ENCODE measurements at places on chromosomes 2 and 18.

DNA sequence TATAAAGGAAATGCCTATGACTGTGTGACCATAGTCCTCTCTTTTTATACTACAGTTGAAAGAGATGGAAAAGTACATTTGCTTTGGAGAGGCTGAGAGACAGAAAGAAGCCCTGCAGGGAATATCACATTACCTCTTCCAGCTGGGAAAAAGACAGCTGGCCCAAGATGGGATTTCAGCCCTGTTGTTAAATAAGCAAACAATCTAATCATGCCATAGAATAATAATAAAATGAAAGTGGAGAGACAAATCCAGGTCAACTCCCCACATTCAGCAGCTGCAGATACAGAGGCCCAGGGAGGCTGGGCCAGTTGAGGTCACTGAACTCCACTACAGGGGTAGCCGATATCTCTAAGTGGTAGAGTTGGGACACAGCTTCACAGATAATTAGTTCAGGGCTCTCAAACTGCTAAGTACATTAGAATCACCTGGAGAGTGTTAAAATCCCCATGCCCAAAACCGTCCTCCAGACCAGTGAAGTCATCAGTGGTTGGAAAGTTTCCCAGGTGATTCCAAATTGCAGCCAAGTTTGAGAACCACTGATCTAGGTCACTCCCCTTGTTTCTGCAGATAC is 81.9 kb downstream of the MOGAT1 start:
- no peak for DNase-seq

DNA sequence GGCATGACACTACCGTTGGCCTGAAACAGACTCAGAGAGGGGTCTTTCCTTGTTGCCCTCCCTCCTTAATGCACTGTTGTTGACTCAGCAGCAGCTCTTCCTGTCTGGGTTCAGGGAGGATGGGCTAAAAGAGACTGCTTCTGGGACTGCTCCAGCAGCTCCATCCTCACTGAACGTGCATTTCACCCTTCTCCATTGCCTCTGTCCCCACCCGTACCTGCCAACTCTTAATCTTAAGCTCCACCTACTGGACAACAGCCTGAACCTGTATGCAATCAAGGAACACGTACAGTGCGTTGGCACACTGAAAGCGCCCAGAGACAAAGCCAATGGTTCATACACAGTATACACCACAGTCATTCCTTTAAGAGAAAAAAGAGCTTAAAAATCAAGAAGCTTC is 230.8 kb upstream of the RAB6C start:
- no peak for DNase-seq

GRCh38 chr2:133667085-133667484 is 98.8 kb upstream of the NCKAP5 start:
- no peak for DNase-seq

- DNase-seq: no peak
Observed at GRCh38 chr2:11710210-11710609, 36.2 kb upstream of the LPIN1 start.

DNA sequence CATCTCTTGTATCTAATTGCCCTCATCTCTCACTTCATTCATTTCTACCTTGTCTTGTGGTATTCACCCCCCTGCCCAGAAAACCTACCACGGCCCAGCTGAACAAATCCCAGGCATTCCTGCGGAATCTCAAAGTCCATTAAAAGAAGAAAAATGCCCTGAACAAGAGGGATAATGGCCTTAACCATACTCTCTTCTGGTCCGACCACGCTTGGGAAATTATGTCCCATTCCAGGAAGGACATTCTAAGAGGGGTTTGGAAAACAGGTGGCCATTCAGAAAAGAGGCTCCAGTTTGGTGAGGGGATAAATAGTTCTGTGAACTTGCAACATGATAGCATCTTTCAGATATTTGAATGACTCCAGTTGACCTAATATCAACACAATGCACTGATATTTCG is 349.9 kb upstream of the ZNF521 start:
- no peak for DNase-seq

DNA sequence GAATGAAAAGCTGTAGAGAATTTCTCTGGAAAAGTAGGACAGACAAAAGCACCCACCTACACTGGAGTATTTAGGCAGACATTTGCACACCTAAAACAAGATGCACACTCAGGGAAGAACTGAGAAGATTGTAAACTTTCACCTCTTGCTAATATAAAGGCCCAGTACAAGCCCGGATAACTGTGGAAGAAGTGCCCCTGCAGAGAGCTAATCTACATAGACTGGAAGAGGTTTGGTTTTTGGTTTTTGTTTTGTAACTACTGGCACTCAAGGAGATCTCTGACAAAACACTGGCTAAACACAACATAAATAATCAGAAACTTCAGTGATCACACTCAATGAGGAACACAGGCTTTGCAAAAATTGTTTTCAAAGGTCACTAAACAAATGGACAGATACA is 782.2 kb upstream of the SLC8A1 start:
- no peak for DNase-seq

DNA sequence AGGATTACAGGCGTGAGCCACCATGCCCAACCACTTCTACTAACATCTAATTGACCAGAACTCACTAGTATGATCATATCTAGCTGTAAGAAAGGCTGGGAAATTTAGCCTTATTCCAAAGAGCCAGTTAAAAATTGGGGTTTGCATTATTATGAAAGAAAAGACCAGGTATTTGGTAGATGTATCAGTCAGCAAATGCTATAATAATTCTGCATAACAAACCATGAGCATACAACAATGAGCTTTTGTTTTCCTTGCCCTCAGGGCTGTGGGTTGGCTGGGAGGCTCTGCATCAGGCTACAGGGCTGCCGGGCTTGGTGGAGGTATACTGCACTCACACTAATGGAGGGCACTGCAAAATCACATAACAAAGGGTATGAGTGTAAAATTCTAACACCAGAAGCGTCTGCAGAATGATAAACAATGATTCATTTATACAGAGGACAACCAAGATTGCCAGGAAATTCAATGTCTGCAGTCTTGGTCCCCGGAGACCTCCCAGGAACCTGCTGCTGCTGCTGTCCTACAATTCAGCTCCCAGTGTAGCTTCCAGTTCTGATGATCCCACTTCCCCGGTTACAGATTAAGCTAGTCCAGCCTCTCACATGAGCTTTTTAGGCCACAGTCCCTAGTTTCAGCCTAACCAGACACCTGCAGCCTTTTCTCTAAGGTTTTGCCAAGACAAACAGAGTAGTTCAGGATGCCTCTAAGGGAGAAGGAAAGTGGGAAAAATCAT is 32.2 kb upstream of the ST3GAL5 start:
- DNase-seq: no peak

DNA sequence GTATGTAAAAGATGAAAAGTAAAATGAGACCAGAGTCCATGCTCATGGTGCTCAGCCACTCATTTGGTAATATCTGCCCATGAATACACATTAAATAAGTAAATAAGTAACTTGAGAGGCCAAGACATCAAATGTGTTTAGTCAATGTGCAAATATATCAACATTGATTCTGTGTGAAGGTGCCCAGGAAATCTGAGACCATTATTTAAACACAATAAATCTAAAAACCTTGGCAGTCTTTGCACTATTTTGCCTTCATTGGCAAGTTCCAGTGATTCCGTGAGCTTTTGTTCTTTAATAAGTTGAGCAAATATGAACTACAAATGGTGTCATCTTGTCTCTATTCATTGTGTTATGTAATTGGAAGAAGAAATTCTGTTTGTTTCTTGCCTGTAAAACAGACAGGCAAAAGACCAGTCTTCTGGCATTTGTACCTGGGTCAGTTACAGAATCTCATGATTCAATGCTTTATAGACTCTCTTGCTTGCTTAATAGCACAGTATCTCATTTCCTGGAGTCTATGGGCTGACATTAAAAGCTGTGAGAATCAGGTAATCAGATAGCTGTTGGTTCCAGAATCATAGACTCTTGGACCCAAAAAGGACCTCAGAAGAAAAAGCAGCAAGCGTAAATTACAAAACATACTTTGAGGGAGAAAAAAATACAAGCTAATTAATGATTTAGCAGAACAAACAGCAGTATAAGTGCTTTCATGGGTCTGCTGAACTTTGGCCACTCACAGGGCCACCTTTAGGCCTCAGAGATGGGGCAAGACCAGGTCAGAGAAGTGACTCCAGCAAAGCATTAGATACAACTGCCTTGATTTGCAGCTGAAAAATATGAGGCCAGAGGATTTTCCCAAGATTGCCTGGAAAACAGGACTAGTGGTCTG is 20.0 kb upstream of the SERPINB3 start:
- DNase-seq: no peak

DNA sequence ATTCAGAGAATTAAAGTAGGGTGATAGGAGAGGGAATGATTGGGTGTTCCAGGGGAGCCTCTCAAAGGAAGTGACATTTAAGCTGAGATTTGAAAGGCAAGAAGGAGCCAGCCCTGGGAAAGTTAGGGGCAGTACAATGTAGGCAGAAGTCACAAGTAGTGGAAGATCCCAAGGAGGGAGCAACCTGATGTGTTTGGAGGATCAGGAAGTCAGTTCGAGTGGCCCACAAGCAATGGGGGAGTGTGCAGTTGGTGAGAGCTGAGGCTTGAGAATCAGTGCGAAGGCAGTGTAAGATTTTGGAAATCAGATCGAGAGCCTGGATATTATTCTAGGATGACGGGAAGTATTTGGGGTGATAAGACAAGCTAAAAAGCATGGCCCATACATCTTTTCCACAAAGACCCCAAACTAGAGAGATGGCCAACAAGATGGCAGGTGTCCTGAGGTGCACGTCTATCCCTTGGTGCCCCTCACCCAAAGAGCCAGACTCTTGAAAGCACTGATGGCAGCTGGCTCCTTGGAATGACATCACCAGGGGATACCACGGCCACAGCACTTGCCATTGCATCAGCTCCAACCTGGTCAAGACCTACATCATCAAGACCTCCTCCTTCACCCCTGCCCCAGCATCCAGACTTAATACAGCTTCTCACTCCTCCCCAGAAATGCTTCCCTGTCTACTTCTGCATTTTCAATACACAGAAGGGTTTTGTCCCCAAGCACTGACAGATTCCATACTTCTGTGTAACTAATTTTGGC is 127.3 kb downstream of the BCL2 start:
- no peak for DNase-seq
